Stimulated activated CD4-positive, alpha-beta T cell treated with anti-CD3 and anti-CD28 coated beads, Interleukin-15, amount 100 ng/mL, for 1 hour (primary cell): ENCODE measurements at places on chromosomes 16 and 17.

DNA sequence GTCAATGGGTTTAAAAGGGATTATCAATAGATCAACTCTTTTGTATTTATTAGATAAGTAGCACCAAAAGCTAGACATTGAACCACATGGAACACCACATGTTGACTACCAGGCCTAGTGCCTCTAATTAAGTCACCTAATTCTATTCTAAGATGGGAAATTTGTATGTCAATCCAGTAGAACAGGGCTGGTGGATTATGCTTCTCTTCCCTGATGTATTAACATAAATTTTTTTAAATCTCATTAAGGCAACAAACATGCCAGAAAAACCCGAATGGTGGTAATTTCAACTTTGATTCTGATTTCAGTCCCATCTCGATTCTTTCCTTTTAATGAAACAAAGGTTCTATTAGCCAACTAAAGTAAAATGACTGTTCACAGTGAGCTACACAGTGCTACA lies 92.6 kb downstream of the KANSL1 start:
- no peak for DNase-seq

DNA sequence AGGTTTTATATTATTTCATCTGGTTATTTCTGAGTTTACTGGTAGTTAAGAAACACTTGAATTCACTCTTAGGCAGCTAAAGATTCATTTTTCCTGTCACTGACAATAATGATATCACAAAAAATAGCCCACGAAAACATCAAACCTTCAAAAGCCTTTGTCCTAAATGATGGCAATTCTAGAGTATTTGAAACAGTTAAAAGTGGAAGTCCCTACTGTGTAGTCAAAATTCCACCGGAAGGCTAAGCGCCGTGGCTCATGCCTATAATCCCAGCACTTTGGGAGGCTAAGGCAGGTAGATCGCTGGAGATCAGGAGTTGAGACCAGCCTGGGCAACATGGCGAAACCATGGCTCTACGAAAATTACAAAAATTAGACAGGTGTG lies 103.5 kb downstream of the HIC1 start:
- no peak for DNase-seq

DNA sequence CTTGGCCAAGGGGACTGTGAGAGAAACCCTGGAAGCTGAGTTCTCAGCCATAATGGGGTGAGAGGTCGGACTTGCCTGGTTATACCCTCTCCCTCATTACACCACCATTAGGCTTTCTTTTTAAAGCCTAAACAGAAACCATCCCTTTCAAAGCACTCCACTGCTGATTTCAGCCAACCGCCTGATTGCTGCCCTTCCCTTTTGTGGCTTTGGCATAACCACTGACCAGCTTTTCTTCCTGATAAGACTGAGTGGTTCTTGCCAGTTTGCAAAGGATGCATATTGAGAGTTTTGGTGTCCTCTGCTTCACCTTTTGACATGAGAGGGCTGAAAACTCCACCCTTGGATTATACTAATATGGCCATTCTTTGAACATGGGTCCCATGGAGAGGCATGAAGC lies 308.2 kb upstream of the GOT2 start:
- DNase-seq = no peak

DNA sequence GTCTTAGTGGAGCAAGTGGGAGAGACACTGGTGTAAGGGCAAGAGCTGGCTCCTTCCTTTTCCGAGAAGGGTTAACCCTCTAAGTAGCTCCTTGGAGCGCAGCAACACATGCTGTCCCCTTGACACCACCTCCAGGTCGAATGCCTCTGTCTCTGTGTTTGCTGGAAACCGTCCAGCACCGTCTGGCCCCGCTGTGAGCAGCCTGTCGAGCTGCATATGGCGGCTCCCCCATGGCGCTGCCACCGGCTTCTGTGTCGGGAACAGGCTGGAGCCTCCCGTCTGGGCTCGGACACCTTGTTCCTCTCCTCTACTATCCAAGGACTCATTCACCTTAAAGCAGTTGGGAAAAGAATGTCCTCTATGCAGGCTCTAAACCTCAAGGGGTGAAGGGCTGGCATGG lies 28.9 kb upstream of the WSCD1 start:
- no peak for DNase-seq

GRCh38 chr17:78130090-78130436 lies 508 bp upstream of the TMC8 start:
- DNase-seq = no peak

GRCh38 chr16:66306366-66307150 lies 59.9 kb upstream of the CDH5 start:
- DNase-seq = no peak

- no peak for DNase-seq
Observed at GRCh38 chr16:78098087-78098486, 1.4 kb upstream of the WWOX start.

GRCh38 chr17:81350320-81350890 lies 44.9 kb upstream of the BAHCC1 start:
- no peak for DNase-seq

DNA sequence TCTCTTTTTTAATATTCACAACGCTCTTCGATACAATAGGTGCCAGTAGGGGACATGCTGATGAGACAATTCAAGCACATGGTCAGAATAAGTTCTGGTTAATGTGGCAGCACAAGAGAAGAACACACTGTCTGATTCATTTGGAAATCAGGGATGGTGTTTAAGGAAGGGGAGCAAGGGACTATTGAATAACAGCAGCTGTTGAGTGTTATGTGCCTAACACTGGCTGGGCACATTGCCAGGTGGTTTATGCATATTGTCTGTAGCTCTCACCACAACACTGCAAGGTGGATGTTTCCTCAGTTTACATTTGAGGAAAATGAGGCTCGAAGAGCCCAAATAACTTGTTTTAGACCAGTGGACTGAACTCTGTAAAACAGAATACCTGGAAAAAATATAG lies 44.2 kb downstream of the LYRM9 start:
- DNase-seq = no peak

DNA sequence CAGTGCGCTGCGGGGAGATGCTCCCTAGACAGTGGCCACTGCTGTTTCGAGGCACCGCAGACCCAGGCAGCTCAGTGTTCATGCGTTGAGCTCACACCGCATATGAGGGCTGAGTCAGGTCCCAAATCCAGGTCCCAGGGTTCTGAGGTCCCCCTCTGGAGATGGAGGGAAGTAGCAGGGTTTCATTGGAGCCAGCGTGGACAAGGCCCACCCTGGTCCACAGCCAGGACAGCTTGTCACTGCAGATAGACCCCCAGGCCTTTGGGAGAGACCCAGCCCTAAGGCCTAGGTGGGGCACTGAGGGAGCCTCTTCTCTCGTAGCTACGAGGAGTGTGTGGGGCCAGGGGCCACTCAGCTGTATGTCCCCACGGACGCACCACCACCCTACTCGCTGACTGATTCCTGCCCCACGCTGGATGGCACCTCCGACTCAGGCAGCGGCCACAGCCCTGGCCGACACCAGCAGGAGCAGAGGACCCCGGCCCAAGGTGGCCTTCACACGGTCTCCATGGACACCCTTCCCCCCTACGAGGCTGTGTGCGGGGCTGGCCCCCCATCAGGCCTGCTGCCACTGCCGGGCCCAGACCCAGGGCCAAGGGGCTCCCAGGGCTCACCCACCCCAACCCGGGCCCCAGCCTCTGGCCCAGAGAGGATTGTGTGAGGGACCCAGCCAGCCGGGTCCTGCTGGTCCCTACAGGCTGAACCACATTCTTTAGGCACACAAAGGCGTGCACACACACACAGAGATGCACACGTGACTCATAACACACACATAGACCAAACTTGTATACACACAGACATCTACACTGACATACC lies 53.4 kb downstream of the BEAN1 start:
- no peak for DNase-seq

DNA sequence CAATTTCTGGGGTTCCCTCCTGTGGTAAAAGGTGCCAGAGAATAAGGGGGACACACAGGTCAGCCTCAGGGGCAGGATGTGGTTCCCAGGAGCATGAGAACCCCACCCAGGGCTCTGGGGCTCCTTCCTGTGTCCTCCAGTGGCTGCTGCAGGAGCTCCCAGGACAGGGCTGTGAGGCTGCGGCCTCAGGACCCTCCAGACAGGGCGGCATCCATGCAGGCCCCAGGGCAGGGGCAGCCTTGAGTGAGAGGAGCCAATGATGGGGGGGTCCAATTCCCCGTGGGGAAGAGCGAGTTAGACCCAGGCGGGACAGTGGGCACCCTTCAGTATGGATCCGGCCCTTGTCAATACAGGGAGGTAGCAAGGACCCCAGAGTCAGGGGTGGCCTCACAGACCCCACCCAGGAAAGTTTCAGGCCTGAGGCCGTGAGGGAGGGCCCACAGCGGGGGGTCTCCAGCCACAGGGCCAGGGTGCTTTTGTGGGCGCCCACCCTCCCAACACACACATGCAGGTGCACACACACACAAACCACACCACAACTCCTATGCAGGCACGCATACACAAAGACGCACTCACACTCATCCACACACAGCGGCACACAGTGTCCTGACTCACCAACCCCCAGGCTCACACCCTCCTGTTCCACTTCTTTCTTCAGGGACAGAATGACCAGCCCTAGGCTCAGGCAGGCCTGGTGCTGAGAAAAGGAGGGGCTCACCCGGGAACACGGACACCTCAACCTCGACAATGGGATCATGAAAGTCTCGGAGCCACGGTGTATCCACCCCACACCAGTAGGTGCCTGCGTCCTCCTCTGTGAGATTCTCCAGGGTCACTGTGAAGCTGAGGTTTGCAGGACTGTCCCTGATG lies 1.8 kb downstream of the CD300C start:
- DNase-seq = no peak

DNA sequence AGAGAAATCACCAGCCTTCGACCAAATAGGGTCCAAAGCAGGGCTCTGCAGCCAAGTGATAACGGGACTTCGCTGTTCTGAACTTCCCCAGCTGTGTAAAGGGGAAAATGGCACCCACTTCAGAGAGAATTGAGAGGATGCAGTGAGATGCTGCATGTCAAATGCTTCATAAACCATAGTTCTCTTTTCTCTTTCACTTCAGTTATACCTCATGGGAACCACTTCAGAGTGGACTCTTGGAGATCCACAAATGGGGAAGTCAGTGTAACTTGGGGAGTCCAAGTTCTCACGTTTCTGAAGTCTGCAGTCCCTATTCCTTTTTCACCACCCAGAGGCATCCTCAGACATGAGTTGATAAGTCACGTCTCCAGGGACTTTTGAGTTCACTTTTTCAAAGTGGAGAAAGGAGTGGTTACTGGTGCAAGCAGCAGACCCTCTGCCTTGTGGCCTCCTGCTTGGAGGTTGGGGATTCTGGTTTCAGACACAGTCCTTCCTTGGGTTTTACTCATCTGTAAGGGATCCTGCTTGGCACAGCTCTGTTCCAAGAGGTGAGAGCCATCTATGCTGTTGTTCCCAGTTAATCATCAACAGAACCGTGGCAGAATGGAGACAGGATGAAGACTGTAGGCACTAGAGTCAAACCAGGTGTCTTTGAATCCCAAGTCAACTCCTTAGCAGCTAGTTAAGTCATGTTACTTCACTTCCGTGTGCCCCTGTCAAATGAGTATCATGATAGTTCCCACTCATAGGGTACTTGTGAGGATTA lies 123.4 kb upstream of the NOL11 start:
- DNase-seq = no peak

DNA sequence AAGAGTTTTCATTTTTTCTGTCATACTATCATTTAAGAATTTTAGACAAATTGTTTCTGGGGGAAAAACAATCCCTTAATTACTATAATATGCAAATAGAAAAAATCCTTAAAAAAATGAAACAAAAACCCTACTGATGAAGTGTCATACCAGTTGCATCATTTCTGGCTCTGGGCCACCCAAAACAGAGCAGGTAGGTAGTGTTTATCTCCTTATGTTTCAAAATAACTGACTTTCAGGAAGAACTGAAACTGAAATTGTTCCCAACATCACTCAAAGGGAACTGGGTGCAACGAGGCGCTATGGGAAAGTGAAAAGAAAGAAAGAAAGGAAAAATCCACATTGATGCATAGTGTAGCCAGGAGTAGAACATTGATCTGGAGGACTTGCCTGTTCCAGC lies 653.1 kb upstream of the SOX9 start:
- no peak for DNase-seq

GRCh38 chr17:37301288-37301687 lies 74.5 kb upstream of the C17orf78 start:
- no peak for DNase-seq

DNA sequence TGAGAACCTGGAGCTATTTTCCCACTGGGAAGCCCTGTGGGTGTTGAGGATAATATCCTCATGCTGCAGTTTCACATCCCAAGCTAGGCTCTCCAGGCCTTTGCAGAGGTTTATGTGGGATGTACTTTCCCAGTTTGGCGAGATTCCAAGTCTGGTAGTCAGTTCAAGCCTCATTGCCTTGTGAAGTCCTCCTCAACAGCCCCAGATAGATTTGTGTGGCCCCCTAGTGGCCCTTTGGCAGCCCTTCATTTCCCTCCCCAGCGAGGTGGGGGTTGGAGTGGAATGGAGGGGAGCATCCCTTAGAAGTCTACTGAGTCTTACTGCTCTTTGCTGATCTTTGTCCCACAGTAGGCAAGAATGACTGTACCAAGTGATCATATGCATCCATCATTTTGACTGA lies 137.9 kb downstream of the CDH11 start:
- no peak for DNase-seq

DNA sequence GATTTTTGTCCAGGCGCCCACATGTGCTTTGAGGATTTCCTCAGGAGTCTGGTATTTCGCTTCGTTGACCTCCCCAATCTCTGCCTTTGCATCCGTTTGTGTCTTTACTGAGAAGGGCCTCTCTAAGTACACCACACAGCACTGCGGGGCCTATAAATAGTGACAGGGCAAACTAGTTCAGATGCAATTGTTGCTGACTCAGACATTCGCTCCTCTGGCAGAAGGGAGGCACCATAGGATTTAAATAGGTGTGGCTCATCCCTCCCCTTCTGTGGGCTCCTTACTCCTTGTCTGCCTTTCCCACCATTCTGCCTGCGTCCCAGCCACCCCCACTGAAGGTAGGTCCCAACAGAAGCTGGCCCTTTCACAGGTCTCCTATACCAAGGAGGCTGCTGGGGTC lies 192.3 kb downstream of the SHISA9 start:
- DNase-seq = no peak

DNA sequence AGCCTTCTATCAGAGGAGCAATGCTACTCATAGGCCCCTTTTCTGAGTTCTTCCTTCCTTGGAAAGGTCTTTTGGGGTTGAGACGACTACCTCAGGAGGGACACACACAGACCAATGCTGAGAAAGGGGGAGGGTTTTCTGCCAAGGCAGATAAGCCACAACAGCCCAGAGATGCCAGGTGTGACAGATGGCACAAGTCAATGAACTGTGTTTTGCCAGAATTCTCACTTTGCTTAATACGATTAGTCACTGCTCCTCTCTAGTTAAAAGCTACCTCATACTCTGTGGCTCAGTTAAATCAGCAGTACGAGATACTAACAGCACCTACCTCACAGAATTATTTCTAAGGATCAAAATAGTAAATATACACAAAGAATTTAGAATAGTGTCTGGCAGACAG lies 8.0 kb downstream of the BRD7 start:
- DNase-seq = no peak

GRCh38 chr17:73017658-73018057 lies 74.8 kb downstream of the SLC39A11 start:
- no peak for DNase-seq

DNA sequence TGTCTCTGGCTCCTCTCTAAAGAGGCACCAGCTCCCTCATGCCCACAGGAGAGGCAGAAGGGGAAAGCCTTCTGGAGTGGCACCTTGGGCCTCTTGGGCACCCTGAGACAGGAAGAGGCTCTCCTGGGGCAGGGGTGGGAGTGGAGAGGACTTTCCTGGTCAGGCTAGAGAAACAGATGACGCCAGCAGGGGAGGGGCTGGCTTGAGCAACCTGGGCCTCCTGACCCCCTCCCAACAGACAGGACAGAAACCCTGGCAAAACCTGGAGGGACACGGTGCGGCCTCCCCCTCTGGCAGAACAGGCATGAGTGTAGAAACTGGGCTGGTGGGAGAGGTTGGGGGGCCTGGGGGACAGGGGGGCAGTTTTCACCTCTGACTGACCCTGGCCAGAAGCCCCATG lies 6.1 kb downstream of the SMIM5 start:
- DNase-seq = no peak
